Mammary epithelial cell (primary cell): ENCODE measurements at places on chromosomes 5 and 9. TPM values are rescaled to one million over a fixed set of nuclear protein-coding genes. Genes with fewer than 3 reads are reported as not detected.

The TMEM252 gene
- not detected in 2 replicates for total RNA-seq

The CCDC180 gene
- total RNA-seq: 1.3 TPM

The ADAMTS19 gene
- under 0.01 TPM for total RNA-seq

The LYRM7 gene
- total RNA-seq: 10.3 TPM

The SKP2 gene
- 53.3 TPM for total RNA-seq

The TNFSF8 gene
- total RNA-seq: not detected in 2 replicates

The NRARP gene
- 0.50 TPM for total RNA-seq

The AP3B1 gene
- 55.0 TPM for total RNA-seq

The PCA3 gene
- not detected in 2 replicates for total RNA-seq

The NEURL1B gene
- total RNA-seq: 0.50 TPM

The MVB12B gene
- total RNA-seq: 5.1 and 6.6 TPM in 2 replicates

The IL5 gene
- not detected in 2 replicates for total RNA-seq

The CER1 gene
- total RNA-seq: not detected in 2 replicates

The PRRT1B gene
- total RNA-seq: not detected in 2 replicates

The MTMR12 gene
- total RNA-seq: 37.5 TPM

The MYMK gene
- total RNA-seq: not detected in 2 replicates

The CDH9 gene
- total RNA-seq: not detected

The NELFB gene
- 39.8 and 54.9 TPM in 2 replicates for total RNA-seq

The NPR3 gene
- 5.0 TPM for total RNA-seq

The OBP2B gene
- total RNA-seq: 0.50 TPM

The SPARC gene
- 222 TPM for total RNA-seq

The DAB2 gene
- total RNA-seq: 67.7 TPM

The FAM53C gene
- 40.2 TPM for total RNA-seq

The GKAP1 gene
- total RNA-seq: 0.66 and 1.3 TPM in 2 replicates

The GPRIN1 gene
- total RNA-seq: 4.7 TPM

The ANXA6 gene
- 4.1 and 9.6 TPM in 2 replicates for total RNA-seq

The WNT8A gene
- not detected in 2 replicates for total RNA-seq
